ENCODE measurements at places on chromosomes 3 and 15. TPM values are rescaled to one million over a fixed set of nuclear protein-coding genes. Genes with fewer than 3 reads are reported as not detected.

MKRN3 gene
- total RNA-seq, result under 0.01 TPM

DNA sequence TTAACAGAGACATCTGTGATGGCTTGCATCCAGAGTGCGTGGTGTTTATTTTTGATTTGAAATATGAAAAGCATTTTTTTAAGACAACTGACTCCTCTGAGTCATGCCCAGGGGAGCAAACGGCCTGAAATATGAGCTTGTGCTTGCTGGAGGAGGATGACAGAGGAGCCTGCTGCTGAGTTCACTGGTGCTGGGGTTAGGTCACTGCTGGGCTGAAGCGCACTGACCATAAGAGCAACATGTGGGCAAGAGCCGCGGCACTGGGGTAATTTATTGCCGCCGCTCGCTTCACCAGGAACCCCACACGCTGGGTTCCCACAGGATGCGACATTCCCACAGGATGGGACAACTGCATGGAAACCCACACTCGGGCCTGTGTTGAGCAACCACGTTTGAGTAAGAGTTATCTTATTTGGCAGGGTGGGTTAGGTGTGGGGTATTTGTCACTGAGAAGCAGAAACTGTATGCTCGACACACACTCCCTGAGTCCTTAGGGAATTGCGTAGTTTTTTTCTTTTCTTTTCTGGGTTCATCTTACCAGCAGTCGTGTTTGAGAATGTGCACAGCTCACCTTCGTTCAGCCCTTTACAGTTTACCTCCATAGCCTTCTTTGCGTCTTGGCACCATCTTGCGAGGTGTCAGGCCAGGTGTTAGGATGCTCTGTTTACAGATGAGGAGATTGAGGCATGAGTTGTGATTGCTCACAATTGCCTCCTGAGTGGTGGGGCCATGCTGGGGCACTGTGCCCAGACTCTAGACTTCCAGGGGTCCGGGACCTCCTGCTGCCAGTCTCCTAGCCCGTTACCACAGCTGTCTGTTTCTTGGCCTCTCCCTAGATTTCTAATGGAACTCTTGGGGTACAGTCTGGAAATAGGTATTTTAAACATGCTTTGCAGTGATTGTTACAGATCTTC lies 60.4 kb downstream of the SMAD3 start:
- DNase-seq, result peak; percentile 100
- H3K27me3 ChIP-seq, result no peaks in the 10 kb centered on the region
- H3K36me3 ChIP-seq, result peaks cover 16% of the 10 kb centered on the region
- H3K4me3 ChIP-seq, result peak overlapping the region; percentile 25

TPRG1 gene
- 0.99 TPM for total RNA-seq

GRCh38 chr15:76185716-76186115 lies 125.6 kb downstream of the ETFA start:
- DNase-seq, result peak; percentile 65
- H3K4me3 ChIP-seq, result no peak overlapping the region
- H3K27me3 ChIP-seq, result no peaks in the 10 kb centered on the region
- peaks cover 9% of the 10 kb centered on the region for H3K4me1 ChIP-seq
- H3K27ac ChIP-seq, result peak overlapping the region; percentile 15
- no peaks in the 10 kb centered on the region for H3K36me3 ChIP-seq

NME9 gene
- total RNA-seq, result not detected

GRCh38 chr15:78092261-78093041 lies at the start of gene SH2D7:
SH2D7 (plus strand) TSS chr15:78092561; CDS start chr15:78092585, 24 bp downstream.
- peaks cover 8% of the 10 kb centered on the region for H3K4me1 ChIP-seq
- peak; percentile 31 for DNase-seq
- H3K4me3 ChIP-seq, result no peak within 1 kb of the TSS
- no peak within 1 kb of the TSS for H3K27ac ChIP-seq

DNA sequence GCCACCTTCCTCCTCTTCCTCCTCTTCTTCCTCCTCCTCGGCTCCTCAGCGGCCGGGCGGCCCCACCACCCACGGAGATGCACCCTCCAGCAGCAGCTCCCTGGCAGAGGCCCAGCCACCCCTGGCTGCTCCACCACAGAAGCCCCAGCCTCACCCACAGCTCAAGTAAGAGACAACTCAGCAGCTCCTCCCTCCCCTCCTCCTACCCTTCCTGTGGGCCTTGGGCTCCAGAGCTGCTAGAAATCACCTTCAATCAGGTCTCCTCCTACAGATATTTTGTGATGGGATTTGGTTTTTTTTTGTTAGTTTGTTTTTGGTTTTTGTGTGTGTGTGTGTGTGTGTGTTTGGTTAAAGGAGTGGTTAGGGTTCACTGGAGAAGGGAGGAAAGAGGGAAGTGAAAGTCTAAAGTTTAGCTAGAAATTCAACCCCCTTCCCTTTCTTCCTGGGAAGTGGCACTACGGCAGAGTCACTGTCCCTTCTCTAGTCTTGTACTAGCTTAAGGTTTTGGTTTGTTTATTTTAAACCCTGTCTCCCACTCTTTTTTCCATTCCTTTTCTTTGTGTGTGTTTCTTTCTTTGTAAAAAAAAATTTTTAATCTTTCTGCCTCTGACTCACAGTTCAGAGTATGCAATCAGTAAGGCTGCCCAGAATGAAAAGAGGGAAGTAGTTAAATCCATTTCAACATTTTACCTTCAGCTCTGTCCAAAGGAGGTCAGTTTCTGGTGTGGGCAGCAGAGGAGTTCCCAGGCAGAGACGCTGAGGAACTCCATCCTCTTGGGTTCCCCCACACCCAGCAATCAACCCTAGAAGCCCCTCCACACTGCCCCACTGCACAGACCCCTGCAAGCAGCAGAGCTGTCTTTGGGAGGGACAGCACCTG lies 29.0 kb upstream of the TIMP4 start:
- no peak overlapping the region for H3K4me3 ChIP-seq
- H3K4me1 ChIP-seq, result peaks cover 16% of the 10 kb centered on the region
- peak overlapping the region; percentile 80 for H3K27ac ChIP-seq
- H3K36me3 ChIP-seq, result no peaks in the 10 kb centered on the region

- no peaks in the 10 kb centered on the region for H3K4me1 ChIP-seq
- H3K36me3 ChIP-seq, result no peaks in the 10 kb centered on the region
- no peak for DNase-seq
- no peaks in the 10 kb centered on the region for H3K27me3 ChIP-seq
- no peak overlapping the region for H3K4me3 ChIP-seq
Observed at GRCh38 chr3:154522036-154522602, 92.1 kb upstream of the GPR149 start.

DNA sequence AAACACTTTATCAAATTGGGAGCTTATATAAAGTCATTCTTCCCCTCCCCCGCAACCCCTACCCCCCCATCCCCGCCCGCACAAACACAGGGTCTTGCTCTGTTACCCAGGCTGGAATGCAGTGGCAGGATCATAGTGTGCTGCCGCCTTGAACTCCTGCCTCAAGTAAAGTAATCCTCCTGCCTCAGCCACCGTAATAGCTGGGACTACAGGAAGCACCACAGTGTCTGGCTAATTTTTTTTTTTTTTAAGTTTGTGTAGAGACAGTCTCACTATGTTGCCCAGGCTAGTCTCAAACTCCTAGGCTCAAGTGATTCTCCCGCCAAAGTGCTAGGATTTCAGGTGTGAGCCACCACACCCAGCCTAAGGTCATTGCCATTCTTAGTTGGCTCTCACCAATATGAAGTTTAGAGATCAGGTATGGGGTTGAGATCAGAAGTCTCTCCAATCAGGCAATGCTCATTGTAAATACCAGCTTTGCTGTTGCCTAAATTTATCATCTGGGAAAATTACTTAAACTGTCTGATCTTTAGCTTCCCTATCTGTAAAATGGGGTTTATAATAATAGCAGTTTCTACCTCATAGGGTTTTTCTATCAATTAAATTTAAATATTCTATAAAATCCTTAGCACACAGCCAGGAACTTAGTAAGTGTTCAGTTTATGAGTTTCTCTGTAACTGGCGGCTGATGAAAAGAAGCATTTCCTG lies 60.3 kb downstream of the TGFBR2 start:
- no peak overlapping the region for H3K27ac ChIP-seq
- H3K36me3 ChIP-seq, result peaks cover 2% of the 10 kb centered on the region
- DNase-seq, result no peak
- H3K4me1 ChIP-seq, result no peaks in the 10 kb centered on the region
- no peak overlapping the region for H3K4me3 ChIP-seq

DNA sequence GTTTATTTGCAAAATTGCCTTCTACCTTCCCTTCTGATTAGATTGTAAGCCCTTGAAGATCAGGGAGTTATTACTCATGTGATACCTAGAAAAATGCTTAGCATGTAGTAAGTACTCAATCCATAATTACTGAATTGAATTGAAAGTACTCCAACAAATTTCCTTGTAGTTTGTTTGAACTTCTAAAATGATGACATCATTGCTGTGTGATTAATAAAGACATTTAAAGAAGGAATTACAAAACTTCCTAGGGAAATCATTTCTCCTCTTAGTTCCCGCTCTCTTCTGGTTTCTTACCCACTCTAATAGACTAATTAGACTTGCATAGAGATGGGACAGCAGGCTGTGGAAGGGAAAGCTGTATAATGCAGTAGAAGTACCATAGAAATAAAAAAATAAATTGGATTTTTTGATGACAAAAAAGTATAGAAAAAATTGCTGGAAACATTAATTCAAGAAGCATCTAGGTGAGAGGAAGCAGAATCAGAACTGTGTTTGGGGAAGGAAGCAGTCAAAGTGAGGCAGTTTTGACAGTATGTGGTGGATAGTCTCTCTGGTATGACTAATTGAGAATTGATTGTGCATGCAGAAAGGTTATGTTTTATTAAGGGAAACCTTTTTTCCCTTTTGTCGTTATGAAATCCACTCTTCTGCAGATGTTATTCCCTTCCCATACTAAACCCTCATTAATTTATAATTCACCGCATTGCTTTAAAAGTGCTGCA lies 93.0 kb downstream of the ALCAM start:
- DNase-seq, result peak; percentile 45
- no peaks in the 10 kb centered on the region for H3K27me3 ChIP-seq
- no peak overlapping the region for H3K4me3 ChIP-seq
- H3K27ac ChIP-seq, result no peak overlapping the region
- peaks cover 7% of the 10 kb centered on the region for H3K4me1 ChIP-seq

GABRA5 gene
- total RNA-seq, result not detected

GRAMD2A gene
- total RNA-seq, result 0.77 TPM

GRCh38 chr3:42746455-42747450 lies 26.3 kb downstream of the CCDC13 start:
- DNase-seq, result peak; percentile 81
- no peak overlapping the region for H3K27ac ChIP-seq
- H3K4me3 ChIP-seq, result no peak overlapping the region
- H3K36me3 ChIP-seq, result no peaks in the 10 kb centered on the region
- peaks cover 4% of the 10 kb centered on the region for H3K27me3 ChIP-seq
- H3K4me1 ChIP-seq, result peaks cover 4% of the 10 kb centered on the region

GRCh38 chr15:66417736-66418135 lies 31.0 kb downstream of the MAP2K1 start:
- DNase-seq, result peak; percentile 4
- no peaks in the 10 kb centered on the region for H3K4me1 ChIP-seq
- H3K27me3 ChIP-seq, result no peaks in the 10 kb centered on the region
- H3K4me3 ChIP-seq, result peak overlapping the region; percentile 33
- peak overlapping the region; percentile 30 for H3K27ac ChIP-seq
- H3K36me3 ChIP-seq, result no peaks in the 10 kb centered on the region

COL6A5 gene
- under 0.01 TPM for total RNA-seq

DNA sequence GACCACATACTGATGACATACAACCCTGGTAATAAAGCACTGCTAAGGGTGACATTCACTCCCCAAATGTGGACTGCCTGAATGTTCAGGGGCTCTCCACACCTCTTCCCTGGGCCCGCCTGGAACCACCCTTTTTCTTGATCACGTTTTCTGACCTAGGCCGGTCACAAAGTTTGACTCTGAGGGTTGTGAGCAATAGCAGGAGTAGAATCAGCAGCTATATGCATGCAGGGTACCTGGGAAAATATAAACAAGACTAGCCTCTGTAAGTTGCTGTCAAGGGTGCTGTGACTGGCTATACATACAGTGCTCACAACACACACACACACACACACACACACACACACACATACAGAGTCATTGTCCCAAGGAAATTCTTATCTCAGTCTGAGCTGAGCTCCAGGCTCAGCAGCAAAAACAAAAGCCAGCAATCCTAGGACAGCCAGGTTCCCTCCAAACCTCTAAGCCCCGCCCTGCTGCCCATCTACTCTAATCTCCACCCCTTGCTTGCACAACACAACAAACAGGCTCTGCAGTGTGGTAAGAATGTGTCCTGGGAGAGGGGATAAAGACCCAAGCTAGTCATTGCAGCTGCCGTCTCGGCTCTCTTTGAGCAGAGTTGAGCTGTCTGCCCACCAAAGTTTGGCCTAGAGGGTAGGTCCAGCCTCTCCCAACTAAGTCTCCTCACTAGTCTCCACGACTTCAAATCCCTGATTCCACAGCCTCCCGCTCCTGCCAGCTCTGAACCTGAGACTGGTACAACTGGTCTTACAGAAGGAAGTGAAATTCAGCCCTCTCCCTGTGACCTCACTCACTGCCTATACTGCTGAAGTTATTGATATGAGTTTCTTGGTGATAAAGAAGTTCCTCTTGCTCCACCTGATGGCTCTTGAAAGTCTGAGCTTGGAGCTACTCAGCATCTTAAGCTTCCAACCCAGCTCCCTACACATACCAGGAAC lies 2.2 kb downstream of the BMF start:
- H3K36me3 ChIP-seq, result no peaks in the 10 kb centered on the region
- DNase-seq, result no peak
- H3K4me3 ChIP-seq, result no peak overlapping the region
- H3K4me1 ChIP-seq, result peaks cover 27% of the 10 kb centered on the region
- H3K27me3 ChIP-seq, result peaks cover 4% of the 10 kb centered on the region
- no peak overlapping the region for H3K27ac ChIP-seq

DNA sequence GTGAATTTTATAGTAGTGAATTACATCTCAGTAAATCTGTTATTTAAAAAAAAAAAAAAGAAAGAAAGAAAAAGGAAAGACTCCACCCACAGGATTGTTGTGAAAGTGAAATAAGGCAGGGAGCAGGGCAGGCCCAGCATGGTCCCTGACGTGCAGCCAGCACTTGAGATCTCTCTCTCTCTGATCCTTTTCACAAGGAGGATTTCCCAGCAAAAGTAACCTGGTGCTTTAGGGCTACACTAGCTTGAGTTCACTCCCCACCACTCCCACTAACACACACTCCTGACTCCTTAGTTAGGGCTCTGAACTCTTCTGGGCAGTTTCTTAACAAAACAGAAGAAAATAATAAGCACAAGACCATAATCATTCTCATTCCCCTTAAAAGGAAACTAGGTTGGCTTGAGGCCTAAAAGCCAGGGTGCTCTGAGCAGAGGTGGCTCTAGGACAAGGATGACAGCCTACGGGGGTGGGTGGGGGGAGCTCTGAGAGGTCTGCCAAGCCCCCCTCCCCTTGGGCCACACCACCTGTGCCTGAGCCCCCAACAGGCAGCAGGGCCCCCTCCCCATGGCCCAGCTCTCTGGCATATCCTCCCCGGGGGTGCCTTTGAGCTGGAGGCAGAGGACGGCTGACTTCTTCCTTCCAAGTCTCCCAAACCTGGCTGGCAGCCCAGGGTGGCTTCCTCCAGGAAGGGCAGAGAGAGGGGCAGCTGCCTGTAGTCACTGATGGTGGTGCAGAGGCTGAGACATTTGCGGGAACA lies 856 bp downstream of the TMEM40 start:
- H3K4me1 ChIP-seq, result peaks cover 10% of the 10 kb centered on the region
- no peaks in the 10 kb centered on the region for H3K36me3 ChIP-seq
- peak overlapping the region; percentile 55 for H3K27ac ChIP-seq
- no peaks in the 10 kb centered on the region for H3K27me3 ChIP-seq

SMCO1 gene
- not detected for total RNA-seq

HERC2 gene
- total RNA-seq, result 37.0 TPM

SUSD5 gene
- 2.3 TPM for total RNA-seq

Data from fibroblast of lung (primary cell).